Glutamatergic neuron (in vitro differentiated cells): ENCODE measurements at places on chromosomes 16 and 17. TPM values are rescaled to one million over a fixed set of nuclear protein-coding genes. Genes with fewer than 3 reads are reported as not detected.

GRCh38 chr16:68246121-68246520 is 948 bp downstream of the PLA2G15 start:
- no peak for DNase-seq

DNA sequence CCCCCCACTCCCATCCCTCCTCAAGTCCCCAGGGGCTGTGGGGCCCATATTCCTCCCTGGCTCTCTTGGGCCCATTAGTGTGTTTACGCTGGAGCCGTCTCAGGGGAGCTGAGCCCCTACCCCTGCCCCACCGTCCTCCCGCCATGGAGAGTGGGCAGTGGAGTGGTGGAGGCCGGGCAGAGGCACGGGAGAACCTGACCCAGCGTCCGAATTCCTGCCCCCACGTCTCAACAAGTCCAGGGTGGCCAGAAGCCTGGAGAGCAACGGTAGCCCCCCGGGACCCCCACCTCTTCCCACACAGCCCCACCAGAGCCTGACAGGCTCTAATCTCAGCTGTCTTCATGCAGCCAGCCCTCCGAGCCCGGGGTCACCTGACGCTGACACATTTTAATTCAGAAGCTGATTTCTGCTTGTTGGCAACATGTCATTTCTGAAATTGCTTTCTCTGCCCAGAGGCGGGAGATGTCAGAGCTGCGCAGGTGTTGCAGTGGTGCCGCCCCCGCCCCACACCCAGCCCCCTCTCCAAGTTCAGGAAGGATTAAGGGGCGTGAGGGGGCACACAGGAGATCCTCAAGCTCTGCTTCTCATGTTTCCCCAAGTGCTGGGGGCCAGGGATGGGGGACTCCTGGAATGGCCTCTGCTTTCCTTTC is 32.6 kb downstream of the WNT9B start:
- DNase-seq, result no peak

- no peak for DNase-seq
Observed at GRCh38 chr16:88363239-88363891, 19.4 kb upstream of the ZNF469 start.

DNA sequence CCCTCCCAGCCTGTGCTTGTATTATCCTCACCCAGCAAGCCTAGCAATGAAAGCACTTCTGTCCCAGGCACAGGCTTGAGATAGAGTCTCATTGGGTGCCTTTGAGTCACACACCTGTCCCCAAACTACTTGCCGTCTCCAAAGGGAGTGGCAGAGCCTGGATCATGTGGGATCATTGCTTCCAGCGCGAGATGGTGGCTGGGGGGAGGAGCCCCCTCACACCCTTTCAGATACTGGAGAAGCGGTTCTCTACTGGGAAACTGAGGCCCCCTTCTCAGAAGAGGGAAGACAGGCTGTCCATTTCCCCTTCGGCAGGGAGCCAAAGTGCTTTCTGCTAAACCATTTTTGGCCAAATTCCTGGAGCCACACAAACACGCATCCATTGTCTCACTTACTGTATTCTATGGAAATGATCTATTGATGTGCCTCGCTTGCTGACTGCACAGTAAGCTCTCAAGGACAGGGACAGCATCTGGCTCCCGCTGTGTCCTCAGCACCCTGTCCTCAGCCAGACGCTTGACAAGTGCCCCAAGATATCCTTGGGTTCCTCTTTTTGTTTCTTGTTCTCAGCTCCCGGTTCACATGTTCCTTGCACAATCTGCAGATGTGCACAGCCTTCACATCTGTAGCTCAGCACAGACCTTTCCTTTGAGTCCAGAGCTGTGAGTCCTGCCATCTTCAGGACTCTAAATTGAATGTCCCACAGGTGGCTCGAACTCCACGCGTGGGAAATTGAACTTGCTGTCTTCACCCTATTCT is 26.0 kb upstream of the DLX3 start:
- no peak for DNase-seq

DNA sequence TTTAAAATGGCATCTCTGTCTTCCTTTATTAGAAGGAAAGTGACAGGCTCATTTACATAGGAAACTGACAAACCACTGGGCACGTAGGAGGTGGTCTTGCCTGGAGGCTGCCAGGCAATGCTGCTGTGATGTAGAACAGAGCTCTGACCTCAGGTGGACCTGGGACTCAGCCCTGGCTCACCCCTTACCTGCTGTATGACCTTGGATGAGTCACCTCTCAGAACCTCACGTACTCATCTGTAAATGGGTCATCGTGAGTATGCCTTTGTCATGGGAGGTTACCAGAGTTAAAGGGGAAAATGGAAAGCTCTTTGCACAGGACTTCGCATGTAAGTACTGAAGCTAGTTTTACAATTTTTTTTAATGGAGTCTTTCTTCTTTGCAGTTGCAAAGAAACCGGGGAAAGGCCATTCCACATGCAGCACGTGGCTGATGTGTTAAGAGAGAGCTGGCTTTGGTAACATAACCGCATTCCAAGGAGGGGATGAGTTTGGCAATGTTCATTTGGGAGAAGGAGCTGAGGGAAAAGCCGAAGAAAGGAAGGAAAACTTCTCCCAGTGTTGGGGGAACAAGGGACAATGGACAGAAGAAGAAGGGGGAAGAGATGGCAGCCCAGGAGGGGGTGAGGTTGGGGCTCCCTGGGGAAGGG is 37.4 kb upstream of the LONP2 start:
- no peak for DNase-seq

The PLA2G10 gene
- total RNA-seq, result not detected

The HOXB5 gene
- not detected for total RNA-seq
